ENCODE measurements at places on chromosomes 12 and 14.

DNA sequence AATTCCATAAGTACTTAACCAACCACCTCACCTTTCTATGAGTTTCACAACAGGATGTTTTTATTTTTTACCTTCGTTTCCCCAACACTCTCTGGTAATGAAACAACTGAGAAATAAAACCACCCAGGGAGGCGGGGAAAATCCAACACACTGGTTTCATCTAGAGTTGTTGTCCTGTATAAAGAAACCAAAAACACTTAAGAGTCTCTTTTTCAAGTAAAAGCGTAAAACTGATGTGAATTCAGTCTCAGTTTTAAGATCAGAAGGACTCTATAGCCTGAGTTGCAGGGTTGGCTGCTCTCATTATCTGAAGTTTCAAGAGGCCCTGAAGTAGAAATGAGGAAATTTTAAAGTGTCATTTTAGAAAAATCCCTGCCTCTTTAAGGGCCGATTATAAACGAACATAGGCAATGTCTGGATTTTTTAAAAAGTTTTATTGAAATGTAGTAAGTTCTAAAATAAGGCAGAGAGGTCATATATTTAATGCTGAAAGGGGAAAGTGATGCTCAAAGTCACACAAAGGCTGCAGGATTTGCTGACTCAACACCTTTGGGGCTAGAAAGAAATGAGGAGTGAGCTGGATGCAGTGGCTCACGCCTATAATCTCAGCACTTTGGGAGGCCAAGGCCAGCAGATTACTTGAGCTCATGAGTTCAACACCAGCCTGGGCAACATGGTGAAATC lies 27.2 kb downstream of the HIGD1C start:
- no peak for DNase-seq

GRCh38 chr14:89276424-89276975 lies 140.5 kb downstream of the FOXN3 start:
- peak; percentile 59 for DNase-seq

GRCh38 chr14:98651037-98651436 lies 621.0 kb downstream of the BCL11B start:
- no peak for DNase-seq

GRCh38 chr12:53217051-53217930 lies 10.2 kb upstream of the ITGB7 start:
- DNase-seq: no peak

DNA sequence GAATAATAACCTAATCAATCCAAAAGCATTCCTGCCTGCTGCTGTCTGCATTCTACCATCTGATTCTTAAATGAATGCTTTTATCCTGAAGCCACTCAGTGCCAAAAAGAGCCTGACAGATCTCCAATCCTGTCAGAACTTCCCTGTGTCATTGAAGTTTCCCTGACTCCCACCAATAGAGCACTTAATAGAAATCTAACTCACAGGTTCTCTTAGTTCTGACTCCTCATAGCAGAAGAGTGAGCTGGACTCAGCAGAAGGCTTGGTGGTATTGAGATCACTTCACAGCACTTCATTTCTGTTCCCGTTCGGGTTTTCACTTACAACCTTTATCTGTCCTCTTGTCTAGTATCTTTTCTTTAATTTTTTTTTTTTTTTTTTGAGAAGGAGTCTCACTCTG lies 102.6 kb downstream of the OTOGL start:
- DNase-seq: no peak

GRCh38 chr14:69471916-69472315 lies 12.6 kb upstream of the PLEKHD1 start:
- DNase-seq: no peak

- DNase-seq: no peak
These were observed 249.5 kb upstream of the CLEC14A start for GRCh38 chr14:38505221-38505972.

DNA sequence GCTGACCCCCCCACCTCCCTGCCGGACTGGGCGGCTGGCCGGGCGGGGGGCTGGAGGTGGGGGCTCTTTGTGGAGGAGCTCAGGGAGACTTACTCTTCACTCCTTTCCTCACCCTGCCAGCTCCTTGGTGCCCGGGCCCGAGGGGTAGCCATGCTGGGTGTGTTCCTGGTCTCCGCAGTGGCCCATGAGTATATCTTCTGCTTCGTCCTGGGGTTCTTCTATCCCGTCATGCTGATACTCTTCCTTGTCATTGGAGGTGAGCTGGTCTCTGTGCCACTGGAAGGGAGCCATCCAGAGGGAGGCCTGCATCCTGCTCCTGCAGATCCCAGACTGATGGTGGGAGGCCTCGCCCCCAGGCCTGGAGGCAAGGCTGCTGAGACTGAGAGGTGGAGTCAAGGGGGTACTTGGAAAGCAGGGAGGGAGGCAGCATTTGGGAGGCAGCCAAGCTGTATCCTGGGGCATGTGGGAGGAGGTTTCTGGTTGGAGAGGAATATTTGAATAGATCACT lies 19.7 kb downstream of the SOAT2 start:
- DNase-seq: no peak

DNA sequence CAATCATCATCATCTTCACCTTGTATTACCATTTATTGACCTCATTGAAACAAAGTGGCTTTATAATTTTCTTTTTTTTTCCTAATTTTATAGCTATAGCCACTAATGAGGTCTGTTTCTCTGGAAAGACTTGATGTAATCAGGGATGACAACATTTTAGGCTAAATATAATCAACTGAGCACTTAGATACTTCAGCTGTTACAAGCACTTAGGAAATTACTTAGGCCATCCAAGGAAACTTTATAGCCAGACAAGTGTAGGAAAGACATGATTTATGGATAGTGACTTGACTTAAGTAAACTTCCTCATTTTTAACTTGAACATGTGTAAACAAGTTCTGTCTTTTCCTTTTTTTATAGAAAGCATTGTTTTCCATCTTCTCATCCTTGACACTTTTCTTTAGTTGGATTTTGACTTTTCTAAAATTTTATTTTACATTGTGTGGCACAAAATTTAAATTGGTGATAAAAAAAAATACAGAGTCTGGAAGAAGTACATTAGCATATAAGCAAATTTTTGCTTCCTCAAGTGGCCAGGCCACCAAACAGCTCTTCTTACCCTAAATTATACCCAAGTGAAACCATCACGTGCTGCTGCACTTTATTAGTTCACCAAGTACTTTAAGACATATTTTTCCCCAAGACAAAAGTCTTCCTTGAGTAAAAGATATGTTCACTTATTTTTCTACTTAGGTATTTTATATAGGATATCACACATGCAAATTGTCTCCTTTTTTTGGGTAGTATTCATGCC lies 15.1 kb downstream of the CPNE8 start:
- no peak for DNase-seq

- DNase-seq: no peak
These were observed 34.9 kb upstream of the COL2A1 start for GRCh38 chr12:48039151-48039550.

DNA sequence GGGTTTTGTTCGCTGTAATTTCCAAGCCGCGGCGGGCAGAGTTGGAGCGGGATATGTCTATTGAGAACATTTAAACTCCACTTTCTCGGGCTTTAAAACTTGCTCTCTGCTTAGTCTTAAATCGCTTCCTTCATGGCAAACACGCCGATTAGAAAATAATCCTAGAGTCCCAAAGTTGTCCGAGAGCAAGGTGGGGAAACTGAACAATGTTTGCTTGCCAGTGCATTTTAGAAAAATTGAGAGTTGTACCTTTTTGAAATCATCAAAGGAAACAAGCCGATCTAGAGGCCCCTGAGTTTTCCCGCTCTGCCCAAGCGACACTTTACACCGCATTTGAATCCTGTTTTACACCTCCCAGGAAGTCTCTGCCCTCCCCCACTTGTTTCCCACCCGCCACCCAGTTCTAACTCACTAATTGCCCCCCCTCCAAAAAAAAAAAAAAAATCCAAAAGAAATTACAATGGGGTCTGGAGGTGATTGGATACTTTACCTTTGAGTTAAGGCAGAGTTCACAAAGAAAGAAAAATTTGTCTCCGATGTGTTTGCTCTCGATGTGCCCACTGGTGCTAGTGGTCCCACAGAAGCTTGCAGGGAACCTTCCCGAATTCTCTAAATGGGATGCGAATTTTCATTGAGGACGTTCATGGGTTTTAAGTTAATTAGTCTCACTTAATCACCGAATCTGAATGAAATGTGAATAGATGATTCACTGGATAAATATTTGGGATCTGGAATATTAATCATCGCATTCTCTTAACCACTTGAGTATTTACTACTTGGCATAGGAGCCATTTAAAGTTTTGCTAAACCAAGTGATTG lies 2.3 kb downstream of the HMGA2 start:
- DNase-seq: no peak

DNA sequence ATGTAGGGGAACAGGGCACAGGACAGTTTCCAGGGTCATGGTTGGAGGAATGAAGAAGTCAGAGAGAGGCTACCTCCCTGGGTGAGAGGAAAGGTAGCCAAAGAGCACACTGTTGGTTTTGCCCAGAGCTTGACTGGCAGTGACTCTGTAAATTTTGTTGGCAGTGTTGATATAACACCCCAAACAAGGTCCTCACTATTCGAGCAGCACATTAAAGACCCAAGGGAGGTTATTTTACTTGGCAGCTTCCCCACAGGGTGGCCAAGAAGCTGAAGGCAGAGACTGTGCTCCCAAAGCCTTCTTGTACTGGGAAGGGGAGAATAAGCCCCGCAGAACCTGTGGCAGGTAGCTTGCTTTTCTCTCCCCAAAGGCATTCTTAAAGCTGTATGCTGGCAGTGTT lies 40.6 kb downstream of the WSCD2 start:
- DNase-seq: no peak

DNA sequence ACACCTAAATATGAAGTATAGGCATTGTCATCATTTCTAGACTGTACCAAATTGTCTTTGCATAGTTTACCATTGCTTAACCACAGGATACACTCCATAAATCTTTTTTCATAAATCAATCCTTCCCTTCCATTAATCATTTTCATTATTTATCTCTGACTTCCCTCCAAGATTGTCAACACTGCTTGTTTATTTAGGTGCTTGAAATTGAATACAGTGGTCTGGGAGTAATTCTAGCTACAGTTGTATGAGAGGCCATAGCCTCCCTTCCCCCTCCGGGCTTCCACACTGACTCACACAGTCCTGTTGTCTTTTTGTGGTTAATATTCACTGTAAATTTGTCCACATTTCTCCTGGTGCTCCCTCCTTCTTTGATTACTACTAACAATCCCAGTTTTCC lies 114.2 kb upstream of the ARID2 start:
- peak; percentile 34 for DNase-seq

- no peak for DNase-seq
These were observed 61.9 kb downstream of the ZFP36L1 start for GRCh38 chr14:68730811-68731425.

GRCh38 chr14:101560534-101561113 lies 671 bp upstream of the DIO3 start:
- DNase-seq: no peak

DNA sequence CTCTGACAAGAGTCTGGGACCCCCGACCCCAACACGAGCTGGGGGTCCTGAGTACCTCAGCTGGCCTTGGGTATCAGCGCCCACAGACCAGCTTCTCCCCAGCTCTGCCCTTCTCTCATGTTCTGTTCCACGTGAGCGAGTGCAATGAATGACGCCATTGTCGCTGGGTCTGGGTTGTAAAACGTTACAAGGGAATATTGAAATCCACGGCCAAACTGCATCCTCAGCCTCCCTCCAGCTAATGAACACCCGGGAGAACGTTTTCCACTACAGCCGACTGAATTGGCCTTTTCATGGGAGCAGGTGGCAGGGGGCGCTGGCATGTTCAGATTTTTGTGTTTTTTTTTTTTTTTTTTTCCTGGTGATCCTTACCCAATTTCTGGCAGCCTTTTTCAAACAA lies 34.7 kb downstream of the TBX5 start:
- no peak for DNase-seq

DNA sequence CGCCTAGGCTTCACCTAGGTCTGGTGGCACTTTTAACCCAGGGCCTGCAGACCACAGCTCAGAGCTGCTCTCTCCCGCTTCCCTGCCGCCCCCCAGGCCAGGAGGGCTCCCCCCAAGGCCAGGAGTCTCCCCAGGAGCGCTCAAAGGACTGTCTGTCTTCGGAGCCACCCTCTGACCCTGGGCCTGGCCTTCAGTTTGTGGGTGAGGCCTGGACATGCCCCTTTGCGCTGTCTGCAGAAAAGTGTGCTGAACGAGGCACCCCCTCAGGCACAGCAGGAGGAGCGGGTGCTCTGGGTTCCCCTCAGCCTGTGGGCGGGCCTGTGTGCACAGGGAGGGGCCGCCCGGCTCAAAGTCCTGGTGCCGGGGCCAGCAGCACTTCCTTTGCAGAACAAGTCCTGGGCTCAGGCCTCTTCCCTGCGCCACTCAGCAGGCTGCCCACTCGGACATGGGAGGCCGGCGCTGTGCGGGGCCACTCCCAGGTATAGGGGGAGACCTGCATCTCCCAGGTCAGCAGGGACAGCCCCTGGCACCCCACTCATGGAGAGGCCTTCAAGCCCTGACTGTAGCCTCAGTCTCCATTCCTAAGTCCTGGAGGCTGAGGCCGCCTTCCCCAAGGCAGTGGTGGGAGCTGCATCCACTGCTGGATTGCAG lies 14.3 kb downstream of the DEGS2 start:
- DNase-seq: no peak

DNA sequence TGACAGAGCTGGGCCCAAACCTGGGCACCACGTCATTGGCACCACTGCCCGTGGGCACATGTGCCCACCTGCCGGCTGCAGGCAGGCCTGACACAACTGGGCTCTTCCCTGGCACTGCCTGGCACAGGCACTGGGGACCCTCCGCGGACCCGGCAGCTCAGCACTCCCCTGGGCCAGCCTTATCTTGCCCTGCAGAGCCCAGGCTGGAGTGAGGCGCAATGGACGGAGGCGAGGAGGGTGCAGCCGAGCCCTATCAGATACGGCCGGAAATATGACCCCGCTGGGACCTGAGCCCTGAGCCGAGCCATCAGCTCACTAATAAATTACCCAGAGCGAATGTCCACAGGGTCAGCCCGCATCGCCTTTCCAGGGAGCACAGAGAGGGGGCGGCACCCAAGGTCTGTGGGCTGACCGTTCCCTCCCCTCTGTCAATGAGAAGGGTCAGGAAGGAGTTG lies 1.7 kb upstream of the C14orf180 start:
- DNase-seq: no peak

DNA sequence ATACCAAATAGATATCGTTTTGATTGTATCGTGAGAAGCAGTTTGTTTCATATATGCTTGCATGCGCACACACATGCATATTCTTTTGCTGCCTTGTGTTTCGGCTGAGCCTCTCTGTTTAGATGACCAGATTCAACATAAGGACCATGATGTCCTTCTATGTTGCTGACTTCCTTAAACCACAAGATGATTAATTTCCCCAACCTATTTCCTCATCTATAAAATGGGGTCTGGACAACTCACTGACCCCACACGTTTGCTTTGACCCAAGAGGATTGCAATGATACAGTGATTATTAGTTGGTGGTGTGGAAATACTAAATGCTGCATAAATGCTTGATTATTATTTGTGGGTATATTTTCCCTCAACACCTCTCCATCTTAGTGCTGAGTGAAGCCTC lies 16.8 kb upstream of the FOS start:
- DNase-seq: no peak

- peak; percentile 78 for DNase-seq
These were observed 176.3 kb downstream of the ESR2 start for GRCh38 chr14:64117671-64118402.

- DNase-seq: peak; percentile 58
These were observed 159.6 kb downstream of the CEP128 start for GRCh38 chr14:80781972-80782367.

- DNase-seq: no peak
These were observed 14.2 kb upstream of the PLEK2 start for GRCh38 chr14:67426161-67426560.
